Sigmoid colon (tissue), 7 donors: ENCODE measurements at places on chromosomes 12 and 14. TPM values are rescaled to one million over a fixed set of nuclear protein-coding genes. Genes with fewer than 3 reads are reported as not detected.
A peak's percentile ranks its signal among the peaks of the same experiment; 100 is the strongest.

PROX2 gene
- 0.01 TPM for polyA plus RNA-seq

DNA sequence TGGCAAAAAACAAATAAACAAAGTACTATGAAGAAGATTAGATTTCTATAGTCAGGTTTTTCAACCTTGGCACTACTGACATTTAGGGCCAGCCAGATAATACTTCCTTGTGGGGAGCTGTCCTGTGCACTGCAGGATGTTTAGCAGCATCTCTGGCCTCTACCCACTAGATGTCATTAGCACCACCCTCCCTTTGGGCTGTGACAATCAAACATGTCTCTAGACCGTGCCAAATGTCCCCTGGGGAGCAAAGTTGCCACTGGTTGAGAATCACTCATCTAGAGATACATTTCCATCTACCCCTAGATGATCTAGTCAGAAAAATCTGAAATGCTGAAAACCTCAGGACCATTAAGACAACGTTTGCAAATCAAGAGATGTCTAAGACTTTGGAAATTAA, 29.9 kb downstream of the SRRM4 start:
- DNase-seq = no peak

GRCh38 chr14:67510121-67510520, 21.6 kb upstream of the TMEM229B start:
- no peak for DNase-seq

DNA sequence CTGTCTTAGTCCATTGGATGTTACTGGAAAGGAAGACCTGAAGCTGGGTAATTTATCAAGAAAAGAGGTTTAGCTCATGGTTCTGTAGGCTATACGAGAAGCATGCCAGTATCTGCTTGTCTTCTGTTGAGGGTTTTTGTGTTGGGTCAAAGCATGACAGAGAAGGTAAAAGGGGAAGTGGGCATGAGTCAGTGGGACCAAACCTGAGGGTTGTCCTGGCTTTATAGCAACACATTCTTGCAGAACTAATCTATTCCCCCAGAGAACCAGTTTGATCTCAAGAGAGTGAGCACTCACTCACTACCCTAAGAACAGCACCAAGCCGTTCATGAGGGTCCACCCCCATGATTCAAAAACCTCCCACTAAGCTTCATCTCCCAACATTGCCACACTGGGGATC, 19.0 kb upstream of the KRAS start:
- DNase-seq = no peak

TMEM30B gene
- polyA plus RNA-seq = 21.0 TPM

- DNase-seq = no peak
These were observed 1.0 kb downstream of the NRIP2 start for GRCh38 chr12:2833810-2834209.

DNA sequence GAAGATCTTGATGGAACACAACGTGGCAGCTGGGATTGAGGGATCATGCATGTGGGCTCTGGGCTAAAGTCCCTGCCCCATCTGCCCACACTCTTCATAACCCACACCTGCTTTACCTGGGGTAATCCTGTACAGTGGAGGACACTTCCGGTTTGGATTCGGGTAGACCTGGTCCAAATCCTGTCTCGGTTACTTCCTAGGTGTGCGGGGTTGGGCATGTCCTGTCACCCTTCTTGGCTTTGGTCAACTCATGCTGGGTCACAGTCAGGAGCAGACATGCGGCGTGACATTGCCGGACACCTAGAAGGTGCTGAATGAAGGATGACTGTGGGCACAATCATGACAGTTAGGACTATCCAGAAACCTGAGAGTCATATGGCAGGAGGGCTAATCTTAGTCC, 30.7 kb upstream of the WSCD2 start:
- no peak for DNase-seq

KRT75 gene
- polyA plus RNA-seq = not detected

BRMS1L gene
- polyA plus RNA-seq = 4.2 TPM

GNB3 gene
- 0.46 TPM for polyA plus RNA-seq

DNA sequence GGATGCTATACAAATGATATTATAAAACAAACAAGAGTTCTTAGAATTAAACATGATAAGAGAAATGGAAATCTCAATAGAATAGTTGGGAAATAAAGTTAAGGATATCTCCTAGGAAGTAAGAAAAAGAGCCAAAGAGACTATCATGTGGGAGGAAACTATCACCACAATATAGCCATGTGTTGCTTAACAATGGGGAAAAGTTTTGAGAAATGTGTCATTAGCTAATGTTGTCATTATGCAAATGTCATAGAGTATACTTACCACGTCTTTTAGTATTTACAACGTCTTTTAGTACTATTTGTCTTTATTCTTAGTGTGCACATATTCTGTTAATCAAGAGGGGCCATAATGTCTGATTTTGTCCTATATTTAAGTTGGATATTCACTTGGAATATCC, 58.7 kb downstream of the ZNF641 start:
- no peak for DNase-seq

DNA sequence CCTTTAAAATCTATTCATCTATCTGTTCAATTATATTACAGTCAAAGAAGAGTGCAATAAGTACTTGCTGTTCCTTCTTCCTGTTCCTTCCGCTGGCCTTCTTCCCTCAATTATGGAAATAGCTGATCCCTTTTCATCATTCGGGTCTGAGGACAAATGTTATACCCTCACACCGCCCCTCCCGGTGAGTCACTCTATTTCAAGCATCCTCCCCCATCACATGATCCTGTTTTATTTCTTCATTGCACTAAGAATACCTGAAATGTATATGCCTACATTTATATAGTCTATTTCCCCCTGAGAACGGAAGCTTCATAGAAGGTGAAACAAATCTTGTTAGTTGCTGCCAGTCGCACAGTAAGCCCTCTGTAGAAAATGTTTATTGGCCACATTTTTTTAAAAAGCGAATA, 2.5 kb downstream of the SLC38A1 start:
- no peak for DNase-seq

DNA sequence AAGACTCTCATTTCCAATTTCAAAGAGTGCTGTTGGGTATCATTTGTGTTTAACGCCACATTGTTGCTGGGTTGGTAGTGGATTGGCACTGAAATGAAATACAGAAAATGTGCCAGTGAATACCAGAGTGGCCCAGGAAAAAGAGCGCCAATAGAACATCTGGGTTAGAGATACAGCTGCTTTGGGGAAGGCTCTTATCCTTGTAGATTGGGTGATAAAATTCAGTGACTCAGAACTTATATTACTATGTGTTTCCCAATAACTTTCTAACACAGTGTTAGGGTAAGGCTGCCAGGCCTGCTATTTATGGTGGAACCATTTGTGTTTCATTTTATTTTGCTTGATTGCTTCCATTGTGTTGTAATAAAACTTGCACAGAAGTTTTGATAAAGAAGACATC, 168.2 kb upstream of the SSTR1 start:
- no peak for DNase-seq

DNA sequence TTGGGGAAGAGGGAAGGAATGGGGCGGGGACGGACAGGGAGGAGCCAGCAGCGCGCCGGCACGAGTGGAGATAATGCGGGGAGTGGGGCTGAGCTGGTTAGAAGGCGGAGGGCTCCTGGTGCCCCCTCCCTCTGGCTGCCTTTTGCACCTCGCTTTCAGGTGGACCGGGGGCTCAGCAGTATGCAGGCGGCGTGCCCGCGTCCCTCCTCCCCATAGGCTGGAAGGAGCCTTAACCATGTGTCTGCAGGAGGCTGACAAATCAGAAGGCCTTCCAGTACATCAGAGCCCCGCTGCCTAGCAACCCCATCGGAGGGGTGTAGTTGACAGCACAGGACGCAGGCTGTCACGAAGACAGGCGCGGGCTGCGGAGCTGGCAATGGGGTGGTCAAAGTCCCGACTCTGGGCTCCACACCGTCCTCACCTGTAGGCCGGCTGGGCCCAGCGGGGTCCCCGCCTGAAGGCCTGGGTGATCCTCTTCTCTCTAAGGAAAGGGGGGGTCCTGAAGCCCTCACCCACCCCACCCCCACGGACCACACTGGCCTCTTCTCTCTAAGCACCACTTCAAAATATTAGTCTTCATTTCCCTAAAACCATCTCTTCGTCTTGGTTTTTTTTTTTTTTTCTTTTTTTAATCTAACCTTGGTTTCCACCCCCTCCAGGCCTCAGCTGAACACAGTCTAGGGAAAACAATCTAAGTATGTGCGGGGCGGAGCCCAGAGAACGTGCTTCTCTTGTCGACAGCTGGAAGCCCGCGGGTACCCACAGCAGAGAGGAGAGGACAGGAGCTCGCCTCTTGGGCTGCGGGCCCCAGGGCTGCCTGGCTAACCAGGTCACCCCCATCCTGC, 44.5 kb downstream of the KDM2B start:
- peak; percentile 94 for DNase-seq

- no peak for DNase-seq
These were observed 48.2 kb downstream of the CPSF6 start for GRCh38 chr12:69287556-69287955.

KRT80 gene
- polyA plus RNA-seq = 0.34 TPM

DNA sequence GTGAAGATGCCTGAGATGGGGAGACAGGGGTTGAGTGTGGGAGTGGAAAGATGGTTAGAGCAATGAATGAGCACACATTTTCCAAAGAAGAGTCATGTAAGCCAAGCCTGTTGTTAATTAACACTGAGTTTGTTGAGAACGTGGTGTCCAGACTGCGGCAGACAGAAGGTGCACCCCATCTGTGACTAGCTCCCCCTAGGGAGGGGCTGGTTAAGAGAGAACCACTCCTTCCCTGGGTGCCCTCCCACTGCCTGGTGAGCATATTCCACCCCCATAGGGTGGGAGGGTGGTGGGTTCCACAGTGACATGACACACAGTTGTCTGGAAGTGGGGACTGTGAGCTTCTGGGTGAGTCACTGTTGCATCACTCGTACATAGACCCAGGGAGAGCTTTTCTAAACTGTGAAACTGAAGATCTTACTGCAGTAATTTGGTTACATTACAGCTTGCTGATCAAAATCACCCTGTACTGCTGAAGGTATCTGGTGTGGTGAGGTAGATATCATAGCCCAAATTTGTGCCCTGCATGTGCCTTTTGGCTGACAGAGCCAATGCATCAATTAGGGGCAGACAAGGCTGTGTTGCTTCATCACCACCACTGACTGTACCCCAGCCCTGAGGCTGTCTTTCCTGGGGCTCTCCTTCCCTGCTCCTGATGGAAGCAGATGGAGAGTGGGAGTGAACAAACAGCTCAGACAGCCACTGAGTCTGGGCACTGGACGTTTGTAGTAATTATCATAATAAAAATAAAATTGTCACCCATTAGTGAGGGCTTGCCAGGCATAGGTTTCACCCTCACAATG, 150.9 kb downstream of the EMP1 start:
- no peak for DNase-seq

DNA sequence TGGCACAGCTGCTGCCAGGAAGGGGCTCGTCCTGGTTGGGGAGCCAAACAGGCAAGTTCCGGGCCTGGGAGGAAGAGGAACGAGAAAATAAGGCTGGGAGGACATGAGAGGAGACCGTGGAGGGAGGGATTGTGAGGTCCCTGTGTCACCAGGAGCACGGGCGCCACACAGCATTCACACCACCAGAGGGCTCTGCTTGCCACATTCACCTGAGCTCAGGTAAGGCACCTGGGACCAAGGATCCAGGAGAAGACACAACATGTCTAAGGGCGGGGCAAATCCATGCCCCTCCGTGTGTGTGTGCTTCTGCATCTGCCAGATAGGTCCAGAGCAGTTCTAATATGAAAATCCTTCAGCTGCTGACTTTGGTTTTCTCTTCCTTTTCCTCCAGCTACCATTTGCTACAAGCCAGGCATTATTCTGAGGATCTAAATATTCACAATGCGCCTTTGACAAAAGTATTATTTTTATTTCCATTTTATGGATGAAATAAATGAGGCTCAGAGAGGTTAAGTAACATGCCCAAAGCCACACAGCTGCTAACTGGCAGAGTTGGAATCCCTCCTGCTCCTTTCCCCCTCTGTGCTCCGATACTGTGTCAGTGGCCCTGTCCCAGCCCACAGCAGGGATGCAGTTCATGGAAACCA, 14.6 kb downstream of the RAPGEF3 start:
- no peak for DNase-seq

DNA sequence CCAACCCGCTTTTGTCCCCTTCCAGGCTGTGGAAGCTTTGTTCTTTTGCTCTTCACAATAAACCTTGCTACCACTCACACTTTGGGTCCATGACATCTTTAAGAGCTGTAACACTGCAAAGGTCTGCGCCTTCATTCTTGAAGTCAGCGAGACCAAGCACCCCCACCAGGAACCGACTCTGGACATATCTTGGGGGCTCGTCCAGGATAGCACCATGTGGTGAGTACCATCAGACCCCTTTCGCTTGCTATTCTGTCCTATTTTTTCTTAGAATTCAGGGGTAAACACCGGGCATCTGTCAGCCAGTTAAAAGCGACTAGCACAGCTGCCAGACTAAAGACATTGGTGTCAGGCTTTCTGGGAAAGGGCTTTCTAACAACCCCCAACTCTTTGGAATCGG, 137.6 kb upstream of the PPFIA2 start:
- DNase-seq = no peak

DNA sequence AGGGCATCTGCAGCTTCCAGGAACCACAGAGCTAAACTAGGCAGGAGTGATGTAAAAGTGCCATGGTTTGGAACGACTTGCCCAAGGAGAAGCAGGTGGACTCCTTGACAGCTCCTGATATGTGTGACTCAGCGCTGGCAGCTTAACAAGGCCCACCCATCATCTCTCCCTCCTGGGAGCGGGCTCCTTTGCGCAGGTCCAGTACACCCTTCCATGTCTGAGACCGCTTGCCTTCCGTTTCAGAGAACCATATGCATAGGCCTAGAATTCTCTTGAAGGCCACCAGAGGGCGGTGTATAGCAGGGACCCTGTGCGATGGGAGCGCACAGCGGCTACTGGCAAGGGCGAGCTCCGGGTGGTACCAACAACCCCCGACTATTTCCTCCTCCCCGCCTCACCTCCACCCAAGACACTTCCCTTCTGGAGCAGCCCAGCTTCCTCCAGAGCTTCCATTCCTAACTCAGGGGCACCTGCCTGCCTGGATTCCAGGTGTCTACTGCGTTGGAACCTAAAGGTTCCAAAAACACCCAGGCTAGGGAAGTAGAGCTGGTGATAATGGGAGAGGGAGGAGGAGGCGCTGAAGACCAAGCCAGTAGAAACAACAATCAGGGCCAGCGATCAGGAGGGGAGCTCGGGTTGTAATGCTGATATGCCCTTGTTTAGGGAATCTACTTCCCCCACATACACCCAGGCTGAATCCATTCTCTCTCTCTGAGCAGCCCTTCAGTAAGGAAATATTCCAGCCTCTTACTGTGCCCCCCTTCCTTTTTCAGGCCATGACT, 6.3 kb downstream of the DHH start:
- DNase-seq = peak; percentile 87

- no peak for DNase-seq
These were observed 412 bp upstream of the TEP1 start for GRCh38 chr14:20413744-20414082.

POTEM gene
- not detected for polyA plus RNA-seq

- DNase-seq = no peak
These were observed 38.2 kb upstream of the SYCP3 start for GRCh38 chr12:101777485-101777884.

SERPINA5 gene
- 0.69 TPM for polyA plus RNA-seq
